ENCODE measurements at places on chromosomes 2 and 18. TPM values are rescaled to one million over a fixed set of nuclear protein-coding genes. Genes with fewer than 3 reads are reported as not detected.

CXCR1 gene
- total RNA-seq: not detected

DNA sequence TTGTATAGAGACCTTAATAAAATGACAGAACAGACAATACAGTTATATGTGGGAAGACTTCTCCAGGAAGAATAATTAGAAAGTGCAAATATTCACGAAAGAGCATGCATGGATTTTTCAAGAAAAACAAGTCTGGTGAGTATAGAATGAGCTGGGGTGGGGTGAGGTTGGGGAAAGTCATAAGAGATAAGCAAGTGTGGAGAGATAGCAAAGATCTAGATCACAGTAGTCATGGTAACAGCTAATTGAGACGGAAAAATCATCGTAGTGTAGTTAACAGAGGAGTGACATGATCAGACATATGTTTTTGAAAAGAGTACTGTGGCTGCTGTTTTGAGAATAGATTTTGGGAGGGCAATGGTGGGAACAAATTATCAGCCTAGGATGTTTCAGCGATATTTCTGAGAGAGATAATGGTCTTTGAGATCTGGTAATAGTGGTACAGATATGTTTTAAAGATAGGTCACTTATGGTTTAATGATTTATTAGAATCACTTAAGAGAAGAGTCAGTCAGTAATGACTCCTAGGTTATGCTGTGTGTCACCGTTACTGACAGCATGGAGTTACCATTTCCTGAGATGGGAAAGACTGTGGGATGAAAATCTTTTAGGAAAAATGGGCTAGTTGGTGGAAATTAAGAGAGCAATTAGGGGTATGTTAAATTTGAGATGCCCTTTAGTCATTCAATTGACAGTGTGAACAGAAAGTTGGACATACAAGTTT is 248.5 kb upstream of the SLC8A1 start:
- ATAC-seq: no peak

KLHL41 gene
- 0.69 TPM for total RNA-seq

FHOD3 gene
- total RNA-seq: 35.3 TPM

FASTKD2 gene
- total RNA-seq: 30.1 TPM

DNA sequence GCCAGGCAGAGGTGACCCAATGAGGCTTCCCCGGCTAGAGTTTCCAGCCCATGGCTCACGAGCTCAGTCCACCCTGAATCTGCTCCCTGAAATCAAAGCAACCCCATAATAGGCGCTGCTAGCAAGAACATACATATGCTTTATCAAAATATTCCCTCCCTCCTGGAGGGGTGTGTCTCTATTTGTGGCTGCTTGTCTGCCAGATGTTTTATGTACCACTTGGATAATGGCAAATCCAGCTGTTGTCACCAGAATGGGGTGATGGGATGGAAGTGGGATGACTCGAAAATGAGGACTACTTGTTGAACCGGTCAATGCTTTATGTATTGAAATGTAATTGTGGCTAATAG is 152.0 kb downstream of the GALNT14 start:
- ATAC-seq: no peak

DNA sequence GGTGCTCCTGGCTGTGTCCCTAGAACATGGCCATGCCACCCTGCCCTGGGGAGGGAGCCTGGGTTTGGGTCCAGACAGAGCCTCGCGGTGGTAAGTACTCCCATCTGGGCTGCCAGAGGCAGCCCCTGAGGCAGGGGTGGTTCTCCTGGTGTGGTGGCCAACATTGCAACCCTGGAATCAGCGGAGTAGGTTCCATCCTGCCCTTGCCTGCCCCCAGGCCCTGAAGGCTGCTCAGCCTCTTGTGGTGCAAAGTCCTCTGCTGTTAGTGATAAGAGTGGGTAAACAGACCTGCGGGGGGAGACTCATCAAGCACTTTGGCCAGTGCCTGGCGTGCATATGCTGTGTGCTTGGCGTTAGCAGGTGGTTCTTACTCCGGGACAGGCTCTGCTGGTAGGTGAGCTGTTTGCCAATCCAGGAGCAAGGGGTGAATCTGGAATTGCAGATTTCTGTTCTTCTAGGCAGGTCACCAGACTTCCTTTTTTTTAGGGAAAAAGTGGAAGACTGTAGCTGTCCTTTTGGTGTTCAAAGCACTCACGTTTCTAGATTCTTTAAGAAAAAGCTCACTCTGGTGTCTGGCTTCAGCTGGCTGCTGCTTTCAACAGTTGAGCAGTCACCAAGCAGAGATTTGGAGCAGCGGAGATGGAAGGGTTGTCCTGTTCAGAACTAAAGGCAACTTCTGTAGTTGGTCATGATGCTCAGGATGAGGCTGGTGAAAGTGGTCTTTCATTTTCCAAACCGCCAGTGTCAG is 3.2 kb downstream of the CNNM3 start:
- no peak for ATAC-seq

DNA sequence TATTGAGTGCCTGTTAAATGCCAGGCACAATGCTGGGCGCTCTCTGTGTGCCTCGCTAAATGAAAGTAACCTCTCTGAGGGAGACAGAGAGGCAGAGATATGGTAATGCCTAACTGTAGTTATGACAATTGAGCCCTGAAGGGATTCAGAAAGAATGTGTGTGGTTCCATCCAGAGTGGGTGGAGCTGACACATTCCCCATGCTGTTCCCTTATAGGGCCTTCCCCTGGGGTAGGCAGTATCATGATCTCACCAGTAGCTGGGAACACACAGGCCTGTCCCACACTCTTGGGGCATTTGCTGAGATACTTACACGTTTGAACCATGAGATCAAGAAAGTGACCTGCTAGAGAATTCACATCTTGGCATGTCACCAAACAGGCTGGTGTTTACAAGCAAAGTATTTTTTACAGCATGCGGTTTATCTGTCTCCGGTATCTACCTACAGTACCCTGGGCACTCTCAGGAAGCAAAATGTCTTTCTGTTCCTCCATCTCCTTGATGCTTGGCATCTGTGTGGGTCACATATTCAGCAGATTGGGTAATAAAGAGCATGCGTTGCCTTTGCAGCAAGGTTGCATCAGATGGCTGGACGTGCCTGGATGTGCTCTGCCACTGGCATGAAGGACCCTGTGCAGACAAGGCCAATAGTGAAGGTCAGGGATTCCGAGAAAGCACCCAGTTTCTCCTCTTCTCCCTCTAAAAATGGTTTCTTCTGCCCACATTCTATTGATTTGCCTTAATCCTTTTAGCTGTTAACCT is 9.4 kb downstream of the CTIF start:
- peak; percentile 81 for ATAC-seq

DNA sequence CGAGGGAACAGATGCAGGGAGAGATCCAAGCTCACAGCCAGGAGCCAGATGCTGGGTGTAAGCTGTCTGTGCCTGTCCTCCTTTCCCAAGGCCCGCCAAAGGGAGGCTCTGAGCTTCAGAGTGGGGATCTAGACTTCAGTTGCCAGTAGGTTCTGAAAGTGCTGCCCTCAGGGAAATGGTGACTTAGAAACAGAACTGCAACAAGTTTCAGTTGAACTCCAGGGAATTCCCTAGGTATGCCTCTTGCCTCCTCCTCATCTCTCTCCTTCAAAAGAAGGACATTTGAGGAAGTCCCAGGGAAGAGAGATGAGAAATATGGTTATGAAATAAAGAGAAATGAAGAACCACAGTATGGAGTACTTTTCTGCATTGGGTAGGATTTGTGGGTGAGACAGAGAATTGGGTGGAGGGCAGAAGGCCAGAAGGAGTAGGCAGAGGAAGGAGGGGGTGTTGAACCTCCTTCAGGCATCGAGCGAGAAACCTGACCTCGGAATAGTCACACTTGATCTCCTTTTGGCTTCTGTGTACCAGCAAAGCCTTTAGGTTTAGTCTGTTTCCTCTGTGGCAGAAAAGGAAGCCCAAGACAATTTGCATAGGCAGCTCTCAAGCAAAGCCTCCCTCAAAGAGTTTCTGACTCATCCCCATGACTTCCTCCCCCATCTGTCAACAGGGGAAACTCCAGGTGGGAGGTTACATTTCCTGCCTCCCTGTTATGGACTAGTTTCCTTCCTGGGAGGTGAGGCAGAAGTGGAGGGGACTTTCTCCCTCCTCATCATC is 45.7 kb downstream of the QPCT start:
- ATAC-seq: no peak

SYT4 gene
- total RNA-seq: not detected

DNA sequence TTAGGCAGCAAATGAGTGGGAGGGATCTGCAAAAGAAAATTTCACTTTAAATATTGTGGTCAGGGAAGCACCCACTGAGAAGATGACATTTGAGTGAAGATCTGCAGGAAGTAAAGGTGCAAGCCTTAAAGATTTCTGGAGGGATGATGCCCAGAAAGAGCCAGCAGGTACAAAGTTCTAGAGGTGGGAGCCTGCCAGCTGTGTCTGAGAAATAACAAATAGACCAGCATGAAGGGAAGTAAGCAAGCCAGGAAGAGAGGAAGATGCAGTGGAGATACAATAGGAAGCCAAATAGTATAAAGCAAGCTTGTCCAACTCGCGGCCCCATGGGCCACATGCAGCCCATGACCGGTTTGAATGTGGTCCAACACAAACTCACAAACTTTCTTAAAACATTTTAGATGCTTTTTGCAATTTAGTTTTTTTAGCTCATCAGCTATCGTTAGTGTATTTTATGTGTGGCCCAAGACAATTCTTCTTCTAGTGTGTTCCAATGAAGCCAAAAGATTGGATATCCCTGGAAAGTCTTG is 489.9 kb downstream of the DCC start:
- ATAC-seq: no peak

DNA sequence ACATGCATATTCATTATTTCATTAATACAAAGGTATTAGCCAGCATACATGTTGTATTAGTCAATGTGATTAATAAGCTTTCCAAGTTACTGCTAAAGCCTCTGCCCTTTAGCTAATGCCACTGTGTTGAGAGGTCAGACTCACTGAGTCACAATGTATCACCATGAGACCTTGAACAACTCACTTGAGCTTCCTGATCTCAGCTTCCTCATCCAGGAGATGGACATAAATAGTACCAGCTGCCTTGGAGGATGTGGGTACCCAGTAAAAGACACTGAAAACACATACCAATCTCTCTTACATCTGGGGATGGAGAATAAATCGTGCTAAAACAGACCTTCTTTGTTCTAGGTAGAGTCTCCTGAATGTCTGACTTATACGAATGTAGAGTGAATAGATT is 224.6 kb downstream of the EPHA4 start:
- ATAC-seq: no peak

DNA sequence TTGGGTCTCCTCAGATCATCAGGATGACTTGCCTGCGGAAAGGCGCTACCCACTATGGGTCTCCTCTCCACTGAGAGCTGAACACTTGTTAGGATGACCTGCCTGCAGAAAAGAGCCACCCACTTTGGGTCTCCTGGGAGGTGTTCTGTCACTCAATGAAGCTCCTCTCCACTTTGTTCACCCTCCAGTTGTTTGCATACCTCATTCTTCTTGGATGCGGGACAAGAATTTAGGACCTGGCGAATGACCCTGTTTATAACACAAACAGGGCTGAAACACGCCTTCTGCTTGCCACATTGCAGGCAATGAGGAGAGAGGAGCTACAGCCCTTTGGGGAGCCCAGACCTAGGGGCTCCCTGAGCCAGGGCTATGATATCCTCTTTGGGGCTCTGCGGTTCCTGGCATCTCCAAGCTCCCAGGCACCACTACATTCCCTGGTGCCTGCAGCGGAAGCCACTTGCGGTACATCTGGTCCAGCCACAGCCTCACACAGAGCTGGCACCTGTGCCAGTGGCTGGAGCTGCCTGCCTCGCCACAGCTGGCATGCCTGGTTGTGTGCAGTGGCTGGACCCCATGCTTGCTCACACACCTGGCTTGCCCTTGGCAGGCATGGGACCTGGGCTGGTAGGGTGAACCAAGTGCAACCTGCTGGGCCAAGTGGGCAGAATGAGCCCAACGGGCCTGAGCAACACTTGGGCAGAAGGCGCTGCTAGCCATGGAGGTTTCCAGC is 20.6 kb downstream of the ANKRD29 start:
- no peak for ATAC-seq

DNA sequence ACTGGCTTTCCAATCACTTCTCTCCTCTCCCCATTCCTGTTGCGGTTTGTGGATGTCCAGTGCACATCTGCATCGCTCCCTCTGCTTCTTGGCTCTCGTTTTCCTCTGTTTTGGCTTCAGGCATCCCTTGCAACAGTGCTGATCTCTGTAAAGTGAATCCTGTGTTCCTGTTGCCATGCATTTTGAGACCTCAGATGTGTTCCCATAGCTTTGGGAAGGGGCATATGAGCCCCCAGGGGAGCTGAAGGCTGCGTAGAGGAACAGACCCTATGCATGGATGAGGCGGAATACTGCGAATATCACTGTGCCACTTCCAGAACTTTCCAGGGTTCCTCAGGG is 168.4 kb upstream of the HAAO start:
- no peak for ATAC-seq

EPB41L3 gene
- total RNA-seq: 66.6 TPM

DNA sequence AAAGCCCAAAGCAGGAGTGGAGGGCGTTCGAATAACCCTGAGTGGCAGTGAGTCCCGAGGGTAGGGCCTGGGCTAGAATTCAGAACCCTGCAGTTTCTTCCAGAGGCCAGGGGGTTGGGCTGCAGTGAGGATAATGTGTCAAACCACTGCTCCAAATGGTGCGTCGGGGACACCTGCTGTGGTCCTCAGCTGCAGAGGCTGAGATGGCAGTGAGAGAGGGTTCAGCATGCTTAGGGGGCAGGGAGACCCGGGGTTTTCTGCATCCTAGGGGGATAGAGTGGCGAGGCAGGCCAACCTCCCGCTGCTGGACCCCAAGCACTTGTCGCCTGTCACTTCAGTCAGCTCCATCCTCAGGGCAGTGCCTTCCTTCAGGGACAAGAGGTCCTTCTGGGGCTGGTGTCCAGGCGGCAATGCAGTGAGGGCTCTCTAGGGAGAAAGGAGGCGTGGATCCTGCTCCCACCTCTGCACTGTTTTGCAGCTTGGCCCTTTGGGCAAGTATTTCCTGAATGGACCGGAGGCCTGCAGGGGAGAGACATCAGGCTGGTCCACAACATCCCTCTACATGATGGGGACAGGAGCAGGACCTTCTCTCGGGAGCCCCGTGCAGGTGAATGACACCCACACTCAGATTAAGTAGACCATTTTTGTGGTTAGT is 8.4 kb upstream of the NTSR2 start:
- ATAC-seq: no peak

TGFA gene
- total RNA-seq: 0.31 TPM

DNA sequence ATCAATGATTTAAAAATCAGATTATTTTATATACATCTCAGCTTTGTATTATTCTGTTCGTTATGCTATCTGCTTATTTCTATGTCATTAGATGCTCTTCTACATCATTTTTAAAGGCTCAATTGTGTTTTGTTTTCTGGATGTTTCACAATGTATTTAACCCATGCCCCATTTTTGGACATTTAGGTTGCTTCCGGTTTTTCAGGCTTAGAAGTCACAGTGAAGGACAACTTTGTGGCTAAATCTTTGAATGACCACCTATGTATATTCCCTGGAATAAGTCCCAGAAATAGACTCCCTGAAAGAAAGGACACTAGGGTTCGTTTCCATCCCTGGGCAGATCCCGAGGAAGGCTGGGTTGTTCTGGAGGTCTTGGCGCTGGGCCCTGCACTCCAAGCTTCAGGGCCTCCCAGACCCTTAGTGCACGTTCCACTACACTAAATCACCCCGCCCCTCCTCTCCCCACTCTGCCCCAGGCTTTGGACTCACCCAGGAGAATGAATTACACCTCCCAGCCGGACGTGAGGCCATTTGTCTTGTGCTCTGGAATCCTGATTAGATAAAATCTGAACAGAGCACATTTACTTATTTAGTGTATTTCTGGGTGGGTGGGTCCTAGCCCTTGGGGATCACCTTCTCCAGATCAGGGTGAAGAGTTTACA is 188.2 kb downstream of the ZFP36L2 start:
- ATAC-seq: no peak

GRCh38 chr2:3617198-3617890 is 22.4 kb downstream of the COLEC11 start:
- no peak for ATAC-seq

MOB1A gene
- 137 TPM for total RNA-seq

Data from gastroesophageal sphincter (tissue), 4 donors.